ENCODE measurements at places on chromosomes 2 and 18.

DNA sequence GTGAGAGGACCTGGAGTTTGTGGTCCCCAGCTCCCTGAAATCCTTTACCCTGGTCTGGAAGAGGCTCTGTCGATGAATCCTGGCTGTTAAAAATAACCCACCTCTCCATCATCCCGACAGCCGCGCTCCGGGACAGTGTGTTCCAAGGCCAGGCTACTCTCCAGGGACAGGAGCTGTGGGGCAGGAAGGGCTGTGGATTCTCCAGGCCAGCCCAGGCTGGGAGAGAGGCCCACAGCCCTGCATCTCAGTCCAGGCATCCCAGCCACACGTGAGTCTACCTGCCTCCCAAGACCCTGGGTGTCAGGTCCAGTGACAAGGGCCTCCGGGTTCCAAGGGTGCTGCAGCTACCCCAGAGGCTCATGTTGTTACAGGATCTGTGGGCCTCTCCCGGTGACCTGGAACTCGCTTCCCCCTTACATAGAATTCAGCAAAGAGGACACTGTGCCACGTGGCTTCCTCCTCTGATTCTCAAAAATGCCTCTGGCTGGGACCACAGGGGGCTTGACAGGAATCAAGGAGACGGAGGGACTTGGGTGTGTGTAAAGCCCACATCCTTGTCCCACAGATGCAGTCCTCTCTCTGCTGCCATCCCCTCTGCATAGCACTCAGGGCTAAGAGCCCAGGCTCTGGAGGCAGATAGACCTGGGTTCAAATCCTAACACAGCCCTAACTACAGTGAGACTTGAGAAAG lies 17.3 kb downstream of the ADRA2B start:
- peak; percentile 28 for DNase-seq

GRCh38 chr2:26712486-26713465 lies 20.3 kb downstream of the KCNK3 start:
- no peak for DNase-seq

DNA sequence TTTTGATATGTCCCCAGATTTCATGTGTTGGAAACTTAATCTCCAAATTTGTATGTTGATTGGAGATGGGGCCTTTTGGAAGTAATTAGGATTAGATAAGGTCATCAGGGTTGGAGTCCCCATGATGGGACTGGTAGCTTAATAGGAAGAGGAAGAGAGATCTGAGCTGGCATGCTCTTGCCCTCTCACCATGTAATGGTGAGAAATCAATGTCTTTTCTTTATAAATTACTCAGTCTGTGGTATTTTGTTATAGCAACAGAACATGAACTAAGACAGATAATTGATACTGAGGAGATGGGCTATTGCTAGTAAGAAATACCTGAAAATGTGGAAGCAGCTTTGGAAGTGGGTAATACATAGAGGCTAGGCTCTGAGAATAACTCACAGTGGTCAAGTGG lies 48.0 kb downstream of the CDC42EP3 start:
- DNase-seq = no peak

- DNase-seq = no peak
Observed at GRCh38 chr2:31957354-31958139, 53.3 kb downstream of the MEMO1 start.

GRCh38 chr2:150716186-150716585 lies 228.7 kb upstream of the RND3 start:
- DNase-seq = no peak

Measured in stomach (tissue), 19 donors.